ENCODE measurements at places on chromosomes 5 and 9. TPM values are rescaled to one million over a fixed set of nuclear protein-coding genes. Genes with fewer than 3 reads are reported as not detected.

PRUNE2 gene
- total RNA-seq, result 21.2 TPM

SCGB3A2 gene
- not detected for total RNA-seq

PCDHGB7 gene
- 4.8 TPM for total RNA-seq

CHSY3 gene
- total RNA-seq, result 2.1 TPM

OSMR gene
- 14.6 TPM for total RNA-seq

OR1L1 gene
- total RNA-seq, result not detected

OMD gene
- total RNA-seq, result 0.07 TPM

GIN1 gene
- 3.5 TPM for total RNA-seq

ARID3C gene
- 0.13 TPM for total RNA-seq

LCN12 gene
- not detected for total RNA-seq

ADCY2 gene
- not detected for total RNA-seq

SMIM23 gene
- total RNA-seq, result not detected

ADAMTSL1 gene
- 26.9 TPM for total RNA-seq
